ENCODE measurements at places on chromosomes 16 and 17. TPM values are rescaled to one million over a fixed set of nuclear protein-coding genes. Genes with fewer than 3 reads are reported as not detected.

ZFP90 gene
- 18.8 TPM for total RNA-seq

STH gene
- not detected for total RNA-seq

GP1BA gene
- not detected for total RNA-seq

TMEM88 gene
- not detected for total RNA-seq

VAT1L gene
- 22.0 TPM for total RNA-seq

DPEP3 gene
- not detected for total RNA-seq

UMOD gene
- total RNA-seq, result not detected

COASY gene
- 57.4 TPM for total RNA-seq

FBXO39 gene
- 1.9 TPM for total RNA-seq

PDXDC1 gene
- total RNA-seq, result 53.6 TPM

PRDM7 gene
- not detected for total RNA-seq

TEFM gene
- total RNA-seq, result 10.4 TPM

CACNG1 gene
- total RNA-seq, result not detected

PRR11 gene
- 47.3 TPM for total RNA-seq

TVP23A gene
- total RNA-seq, result not detected

ATP6V0C gene
- 48.4 TPM for total RNA-seq

KRT17 gene
- 3.5 TPM for total RNA-seq

ATP2A3 gene
- 1.8 TPM for total RNA-seq

YBX2 gene
- total RNA-seq, result not detected

CTF1 gene
- total RNA-seq, result 3.9 TPM

OR4D1 gene
- not detected for total RNA-seq

KRTAP4-9 gene
- not detected for total RNA-seq

SLFN14 gene
- total RNA-seq, result not detected

KRT26 gene
- total RNA-seq, result not detected

GRAPL gene
- total RNA-seq, result not detected

QPRT gene
- total RNA-seq, result 219 TPM

UNC13D gene
- 0.89 TPM for total RNA-seq

TMUB2 gene
- total RNA-seq, result 26.8 TPM

EPX gene
- total RNA-seq, result not detected

TBC1D28 gene
- total RNA-seq, result not detected

ENKD1 gene
- 15.4 TPM for total RNA-seq

MYO15B gene
- total RNA-seq, result 0.18 TPM

PLA2G10 gene
- not detected for total RNA-seq

HBA1 gene
- total RNA-seq, result not detected

SLC4A1 gene
- not detected for total RNA-seq

PRSS36 gene
- 0.18 TPM for total RNA-seq

WFDC1 gene
- not detected for total RNA-seq

HSD3B7 gene
- 24.5 TPM for total RNA-seq

KRT15 gene
- 13.8 TPM for total RNA-seq

EFCAB3 gene
- not detected for total RNA-seq

Measured in myometrial cell (primary cell).